ENCODE measurements at places on chromosomes 3 and 15.

DNA sequence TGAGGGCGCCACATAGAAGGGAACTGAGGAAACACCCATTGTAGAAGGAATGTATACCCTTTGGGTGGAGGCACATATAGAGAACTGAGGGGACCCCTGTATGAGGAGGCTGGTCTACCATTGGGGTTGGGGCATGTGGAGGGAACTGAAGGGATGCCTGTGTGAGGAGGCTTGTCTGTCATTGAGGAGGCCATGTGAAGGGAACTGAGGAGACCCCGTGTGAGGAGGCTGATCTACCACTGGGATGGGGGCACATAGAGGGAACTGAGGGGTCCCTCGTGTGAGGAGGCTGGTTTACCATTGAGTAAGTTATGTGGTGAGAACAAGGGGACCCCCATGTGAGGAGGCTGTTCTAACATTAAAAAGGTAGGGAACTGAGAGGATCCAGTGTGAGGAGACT is 156.1 kb downstream of the FBLN2 start:
- H3K4me1 ChIP-seq = no peaks in the 10 kb centered on the region
- no peak overlapping the region for H3K27ac ChIP-seq
- no peak for DNase-seq

DNA sequence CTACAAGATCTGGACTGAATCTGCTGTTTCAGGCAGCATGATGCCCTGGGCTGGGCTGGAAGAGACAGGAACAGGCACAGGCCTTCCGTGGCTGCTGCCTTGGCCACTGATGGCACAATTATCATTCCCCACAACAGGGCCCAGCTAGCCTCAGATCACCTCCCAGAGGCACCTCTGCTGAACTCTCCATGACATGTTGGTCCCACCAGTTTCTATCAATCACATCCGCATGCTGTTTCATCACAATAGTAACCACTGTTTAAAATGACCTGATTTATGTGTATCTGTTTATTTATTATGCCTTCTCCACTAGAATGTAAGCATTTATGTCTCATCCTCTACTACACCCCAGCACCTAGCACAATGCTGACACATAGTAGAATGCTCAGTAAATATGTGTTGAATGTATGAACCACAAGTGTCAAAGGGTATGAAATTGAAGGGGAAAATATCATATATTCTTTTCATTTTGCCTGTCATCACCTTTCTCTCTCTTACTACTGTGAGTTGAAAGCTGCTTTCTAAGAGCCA is 32.7 kb upstream of the ZBTB38 start:
- H3K27ac ChIP-seq = no peak overlapping the region
- no peaks in the 10 kb centered on the region for H3K27me3 ChIP-seq
- no peak for DNase-seq
- H3K4me1 ChIP-seq = no peaks in the 10 kb centered on the region
- no peak overlapping the region for H3K4me3 ChIP-seq
- H3K36me3 ChIP-seq = no peaks in the 10 kb centered on the region

- no peaks in the 10 kb centered on the region for H3K4me1 ChIP-seq
- DNase-seq = no peak
- no peak overlapping the region for H3K27ac ChIP-seq
Observed at GRCh38 chr3:98532709-98533571, 1.2 kb downstream of the GPR15 start.

GRCh38 chr15:52256366-52256765 is 39.2 kb downstream of the MYO5C start:
- peak; percentile 75 for DNase-seq
- no peak overlapping the region for H3K27ac ChIP-seq
- H3K36me3 ChIP-seq = no peaks in the 10 kb centered on the region

- H3K4me3 ChIP-seq = no peak overlapping the region
- DNase-seq = no peak
- no peaks in the 10 kb centered on the region for H3K4me1 ChIP-seq
- no peaks in the 10 kb centered on the region for H3K36me3 ChIP-seq
- H3K27ac ChIP-seq = no peak overlapping the region
Observed at GRCh38 chr3:74301056-74301455, 313.4 kb downstream of the CNTN3 start.

Measured in naive thymus-derived CD4-positive, alpha-beta T cell (primary cell).